Activated CD4-positive, CD25-positive, alpha-beta regulatory T cell (primary cell): ENCODE measurements at places on chromosomes 7 and 10.

DNA sequence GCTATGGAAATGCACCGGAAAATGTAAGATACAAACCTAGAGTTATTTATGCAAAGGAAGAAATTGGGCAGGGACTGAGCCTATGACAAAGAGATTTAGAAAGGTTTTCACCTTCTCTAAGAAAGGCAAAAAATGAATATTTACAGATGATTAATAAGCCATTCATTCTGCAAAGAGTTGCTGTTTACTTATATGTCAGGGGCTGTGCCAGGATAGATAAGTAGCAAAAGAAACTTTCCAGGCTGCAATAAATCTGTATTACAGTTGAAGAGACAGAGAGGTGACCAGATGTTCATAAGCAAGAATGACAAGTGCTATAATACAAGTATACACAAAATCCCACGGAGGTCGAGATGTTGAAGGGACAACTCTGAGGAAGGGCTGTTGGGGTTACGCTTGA, 299.6 kb downstream of the CALN1 start:
- DNase-seq, result no peak

DNA sequence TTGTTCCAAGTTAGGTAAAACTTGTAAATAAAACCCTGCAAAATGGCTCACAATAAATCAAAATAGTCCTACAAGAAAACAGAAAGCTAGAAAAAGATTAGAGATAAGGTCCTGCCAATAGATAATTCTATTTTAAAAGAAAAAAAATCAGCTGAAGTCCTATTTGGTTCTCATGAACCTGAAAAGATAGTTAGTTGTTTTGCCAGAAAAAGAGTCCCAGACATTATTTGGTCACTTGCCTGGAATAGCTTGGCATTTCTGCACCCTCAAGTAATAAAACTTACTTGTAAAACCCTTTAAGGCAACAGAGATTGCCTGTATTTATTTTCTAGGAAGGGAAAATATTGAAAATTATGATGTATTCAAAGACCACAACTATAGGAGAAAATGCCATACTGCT, 47.7 kb downstream of the LRRN3 start:
- no peak for DNase-seq

DNA sequence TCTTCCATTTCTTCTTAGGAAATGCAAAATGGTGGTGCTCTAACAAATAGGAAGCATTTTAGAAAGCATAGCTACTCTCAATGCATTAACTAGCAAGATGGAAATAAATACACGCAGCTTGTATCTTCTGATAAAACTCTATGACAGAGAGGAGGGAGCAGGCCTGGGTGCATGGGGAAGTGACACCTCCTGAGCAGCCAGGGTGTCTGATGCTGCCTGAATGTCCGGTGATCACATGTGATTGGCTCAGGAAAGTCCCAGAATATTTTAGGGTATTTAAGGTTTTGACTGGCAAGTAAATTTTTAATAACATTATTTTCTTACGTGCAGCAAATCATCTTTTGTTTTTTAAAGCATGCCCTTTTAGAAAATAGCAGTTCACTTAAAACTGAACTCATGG, 261.0 kb upstream of the KLF6 start:
- no peak for DNase-seq

GRCh38 chr7:105399043-105399725, 10.5 kb upstream of the SRPK2 start:
- DNase-seq, result no peak

- DNase-seq, result no peak
These were observed 32.0 kb upstream of the EN2 start for GRCh38 chr7:155425887-155426286.

DNA sequence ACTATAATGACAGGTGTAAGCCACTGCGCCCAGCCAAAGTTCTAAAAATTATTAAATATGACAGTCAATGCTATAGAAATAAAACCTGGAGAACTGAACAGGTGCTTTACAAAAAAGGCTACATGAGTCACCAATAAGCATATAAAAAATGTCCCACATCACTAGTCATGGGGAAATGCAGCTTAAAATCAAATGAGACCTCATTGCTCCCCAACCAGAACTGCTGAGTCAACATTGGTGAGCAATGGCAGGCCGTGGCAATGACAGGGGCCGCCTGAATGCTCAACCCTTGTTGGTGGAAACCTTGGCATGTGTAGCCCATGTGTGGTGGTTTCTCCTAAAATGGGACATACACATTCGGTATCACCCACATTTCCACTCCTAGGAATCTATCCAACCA, 352.3 kb upstream of the KLF6 start:
- no peak for DNase-seq

- DNase-seq, result no peak
These were observed 967.1 kb downstream of the PCDH15 start for GRCh38 chr10:53833908-53834307.

GRCh38 chr7:7529328-7529727, 6.3 kb downstream of the COL28A1 start:
- DNase-seq, result no peak

GRCh38 chr10:74314166-74314565, 163.1 kb downstream of the ADK start:
- no peak for DNase-seq

- no peak for DNase-seq
These were observed 127.3 kb upstream of the RHEB start for GRCh38 chr7:151647006-151647405.

DNA sequence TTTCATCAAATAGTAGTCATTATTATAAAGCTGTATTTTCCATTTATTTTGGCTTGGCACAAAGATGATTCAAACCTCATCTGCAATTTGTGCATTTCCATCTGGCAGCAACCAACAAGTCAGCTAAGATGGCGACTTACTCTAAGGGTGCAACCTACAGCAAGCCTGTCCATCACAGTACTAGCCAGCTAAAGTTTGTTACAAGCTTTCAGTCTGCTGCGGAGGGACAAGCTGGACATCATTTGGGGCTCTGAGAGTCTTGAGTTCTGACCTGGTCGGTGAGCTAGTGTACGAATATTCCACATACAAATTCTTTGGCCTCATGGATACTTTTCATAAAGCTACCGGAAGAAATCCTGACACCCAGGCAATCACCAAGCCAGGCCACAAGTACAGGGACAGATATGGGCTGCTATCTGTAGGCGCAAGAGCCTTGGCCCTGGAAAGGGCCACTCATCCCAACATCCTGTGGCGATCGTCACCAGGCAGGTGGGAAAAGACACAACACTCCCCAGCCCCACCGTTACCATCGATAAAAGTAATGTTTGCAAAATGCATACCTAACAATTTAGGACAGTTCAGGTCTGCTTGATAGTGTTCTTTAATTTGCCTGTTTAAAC, 307.6 kb downstream of the SKIDA1 start:
- no peak for DNase-seq

- no peak for DNase-seq
These were observed 35.2 kb upstream of the MXI1 start for GRCh38 chr10:110172155-110172554.

- DNase-seq, result no peak
These were observed 19.9 kb downstream of the MINDY4 start for GRCh38 chr7:30791114-30791513.
